ENCODE measurements at places on chromosomes 7 and 10.

- no peak for DNase-seq
Observed at GRCh38 chr7:90593205-90593604, 2.9 kb upstream of the CDK14 start.

- DNase-seq, result no peak
Observed at GRCh38 chr7:50835156-50835555, 52.5 kb upstream of the GRB10 start.

DNA sequence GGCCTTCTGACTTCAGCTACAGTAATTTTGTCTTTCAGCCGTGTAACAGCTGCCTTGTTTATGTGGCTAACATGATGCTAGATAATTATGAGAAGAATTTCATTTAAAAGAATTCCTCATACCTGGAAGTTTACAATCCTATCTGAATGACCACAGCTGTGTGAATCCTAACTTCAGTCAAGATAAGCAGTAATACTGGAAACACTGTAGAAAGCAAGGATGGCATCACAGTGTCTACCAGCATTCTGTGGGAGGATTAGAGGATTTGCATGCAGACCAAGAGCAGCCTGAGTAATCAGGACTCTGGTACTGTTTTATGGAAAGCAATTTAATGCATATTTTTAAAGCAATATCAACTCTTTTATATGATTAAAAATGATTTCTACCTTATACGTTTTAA lies 282.4 kb downstream of the EXOC4 start:
- DNase-seq, result no peak

- DNase-seq, result no peak
Observed at GRCh38 chr7:83427884-83428283, 221.1 kb downstream of the SEMA3E start.

GRCh38 chr10:10542477-10542876 lies 475.2 kb upstream of the CELF2 start:
- DNase-seq, result no peak

DNA sequence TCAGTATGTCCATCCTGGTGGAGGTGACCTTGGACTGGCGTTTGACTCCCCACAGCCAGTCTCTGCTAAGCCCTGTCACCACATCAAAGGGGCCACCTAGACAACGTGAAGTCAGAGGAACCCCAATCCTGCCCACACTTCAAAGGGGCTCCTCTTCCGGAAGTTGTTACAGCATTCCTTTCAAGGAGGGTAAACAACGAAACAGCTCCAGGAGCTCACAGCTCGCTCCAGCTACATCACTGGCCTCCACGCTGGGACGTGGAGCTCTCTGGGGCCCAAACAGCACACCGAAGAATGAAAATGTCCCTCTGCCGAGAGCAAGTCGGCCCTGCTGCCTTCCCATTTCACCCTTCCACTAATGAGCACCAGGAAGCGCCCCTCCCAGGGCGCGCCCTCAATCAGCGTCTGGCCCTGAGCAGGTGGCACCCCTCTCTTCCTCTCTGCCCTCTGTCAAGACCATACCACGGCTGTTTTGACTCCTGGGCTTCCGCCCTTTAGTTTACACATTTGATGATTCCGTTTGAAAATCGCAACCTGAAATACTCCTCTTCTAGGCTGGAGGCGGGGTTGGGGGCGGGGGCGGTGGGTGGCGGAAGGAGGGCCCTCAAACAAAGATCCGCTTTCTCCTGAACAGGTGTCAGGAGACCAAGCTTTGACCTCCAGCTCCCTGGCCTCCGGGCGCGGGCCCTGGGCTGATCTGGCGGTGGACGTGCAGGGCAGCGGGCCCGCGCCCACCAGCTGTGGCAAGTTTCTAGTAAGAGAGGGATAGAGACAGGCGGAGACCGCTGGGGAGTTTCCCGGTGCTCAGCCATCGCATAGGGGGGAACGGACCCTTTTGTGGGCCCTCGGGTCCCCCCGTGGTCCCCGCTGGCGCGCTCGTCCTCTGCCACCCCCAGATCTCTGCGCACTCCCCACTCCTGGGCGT lies 53.1 kb upstream of the KDM7A start:
- DNase-seq, result no peak

GRCh38 chr10:69312528-69312927 lies 34.2 kb downstream of the HK1 start:
- no peak for DNase-seq

- DNase-seq, result peak; percentile 6
Observed at GRCh38 chr7:51376420-51377092, 59.9 kb upstream of the COBL start.

DNA sequence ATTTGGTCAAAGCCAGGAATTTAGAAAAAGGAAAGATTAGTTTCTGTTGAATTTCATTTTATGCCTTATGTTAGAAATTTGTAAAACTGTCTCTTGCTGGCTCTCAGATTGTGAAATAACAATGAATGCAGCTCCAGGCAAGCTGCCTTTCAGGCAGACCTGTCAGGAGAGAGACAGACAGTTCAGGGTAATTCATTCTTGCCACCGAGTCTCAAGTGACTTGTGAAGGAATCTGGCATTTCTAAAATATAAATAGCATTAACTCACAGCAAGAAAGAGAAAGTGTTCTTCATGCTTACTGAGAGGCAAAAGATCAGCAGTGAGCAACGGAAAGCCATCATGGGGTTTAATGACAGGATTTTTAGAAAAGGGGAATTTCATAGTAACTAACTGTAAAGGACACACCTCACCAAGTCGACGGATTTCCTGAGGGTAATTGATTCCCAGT lies 442.3 kb upstream of the AKR1E2 start:
- DNase-seq, result no peak
